Epithelial cell of proximal tubule (primary cell): ENCODE measurements at places on chromosomes 12 and 14. TPM values are rescaled to one million over a fixed set of nuclear protein-coding genes. Genes with fewer than 3 reads are reported as not detected.
A peak's percentile ranks its signal among the peaks of the same experiment; 100 is the strongest.

The FITM1 gene
- total RNA-seq, result not detected in 2 replicates

GRCh38 chr12:22287776-22288621, 46.5 kb downstream of the ST8SIA1 start:
- no peak for DNase-seq

GRCh38 chr12:6547987-6548386, 7.9 kb downstream of the IFFO1 start:
- DNase-seq, result no peak

DNA sequence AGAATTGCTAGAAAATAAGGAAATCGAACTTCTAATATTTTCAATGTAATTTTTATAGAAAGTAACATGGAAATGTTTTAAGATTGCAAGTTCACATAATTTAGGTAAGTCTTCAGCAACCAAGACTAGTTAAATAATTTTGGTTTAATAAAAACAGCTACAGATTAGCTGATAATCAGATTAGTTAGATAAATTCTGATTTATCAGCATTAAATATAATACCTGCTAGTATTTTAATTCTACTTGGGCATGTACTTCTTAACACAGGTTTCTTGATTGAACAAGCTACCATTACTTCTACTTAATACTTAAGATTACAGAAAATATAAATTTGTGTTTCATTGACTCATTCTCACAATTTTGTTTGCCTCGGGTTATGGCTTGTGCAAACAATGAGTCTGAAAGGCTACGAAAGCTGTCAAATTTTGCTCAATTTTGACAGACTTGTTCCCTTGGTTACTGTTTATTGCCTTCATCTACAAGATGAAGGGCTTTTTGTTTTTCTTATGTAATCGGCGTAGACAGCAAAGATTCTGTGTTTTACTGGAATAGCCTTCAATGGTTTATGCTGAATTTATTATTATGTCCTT, 116.1 kb upstream of the NUDT4 start:
- DNase-seq, result no peak

GRCh38 chr14:96705422-96706092, 91.6 kb upstream of the VRK1 start:
- no peak for DNase-seq

GRCh38 chr14:67641902-67642749, 22.4 kb downstream of the ARG2 start:
- DNase-seq, result no peak

The TAS2R31 gene
- 0.65 TPM in 1 of 2 replicates, not detected in the other for total RNA-seq

- no peak for DNase-seq
Measured at GRCh38 chr14:39033371-39033770, 69.7 kb downstream of the SEC23A start.

DNA sequence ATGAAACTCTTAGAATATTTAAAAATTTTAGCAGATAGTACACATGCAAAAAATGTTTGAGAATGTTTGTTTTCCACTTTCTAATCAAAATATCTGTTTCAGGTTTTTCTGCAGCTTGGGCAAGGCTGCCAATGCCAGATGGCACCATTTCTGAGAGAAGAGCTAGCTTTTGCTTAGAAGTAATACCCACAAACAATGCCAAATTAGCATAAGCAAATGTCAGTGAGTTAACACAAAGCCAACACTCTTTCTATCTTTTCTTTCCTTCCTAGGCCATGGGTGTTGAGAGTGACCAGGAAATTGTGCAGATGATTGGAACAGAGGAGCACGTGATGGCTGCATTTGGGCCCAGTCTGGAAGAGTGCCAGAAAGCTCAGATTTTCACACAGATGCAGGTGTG, 35.2 kb downstream of the POLR3B start:
- DNase-seq, result no peak

DNA sequence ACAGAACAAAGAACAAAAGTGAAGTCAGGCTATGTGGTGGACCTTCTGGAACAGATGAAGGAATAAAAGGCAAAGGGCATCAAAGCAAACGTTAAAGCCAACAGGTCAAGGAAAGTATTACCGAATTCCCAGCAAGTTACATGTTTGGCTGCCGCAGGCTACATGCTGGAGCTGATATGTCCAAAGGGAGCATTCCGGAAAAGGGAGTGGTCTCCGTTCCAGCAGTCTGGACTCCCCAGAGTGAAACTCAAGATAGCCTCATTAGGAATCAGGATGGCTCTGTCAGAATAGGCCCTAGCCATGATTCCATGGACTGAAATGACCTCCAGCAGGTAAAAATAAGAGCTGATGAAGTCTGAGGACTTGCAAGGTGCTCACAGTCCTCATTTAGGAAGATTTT, 379.8 kb upstream of the PRICKLE1 start:
- no peak for DNase-seq

The MANSC4 gene
- not detected in 2 replicates for total RNA-seq

The OR4Q2 gene
- not detected in 2 replicates for total RNA-seq

- peak; percentile 52 for DNase-seq
Measured at GRCh38 chr14:64788706-64789105, 84.5 kb downstream of the PLEKHG3 start.

- DNase-seq, result no peak
Measured at GRCh38 chr12:49800421-49801140, 27.6 kb downstream of the NCKAP5L start.

The AKT1 gene
- total RNA-seq, result 162 and 203 TPM in 2 replicates

The CLEC14A gene
- total RNA-seq, result 0.43 TPM in 1 of 2 replicates, not detected in the other

GRCh38 chr12:20805921-20806320, 4.6 kb upstream of the SLCO1B3 start:
- DNase-seq, result no peak

DNA sequence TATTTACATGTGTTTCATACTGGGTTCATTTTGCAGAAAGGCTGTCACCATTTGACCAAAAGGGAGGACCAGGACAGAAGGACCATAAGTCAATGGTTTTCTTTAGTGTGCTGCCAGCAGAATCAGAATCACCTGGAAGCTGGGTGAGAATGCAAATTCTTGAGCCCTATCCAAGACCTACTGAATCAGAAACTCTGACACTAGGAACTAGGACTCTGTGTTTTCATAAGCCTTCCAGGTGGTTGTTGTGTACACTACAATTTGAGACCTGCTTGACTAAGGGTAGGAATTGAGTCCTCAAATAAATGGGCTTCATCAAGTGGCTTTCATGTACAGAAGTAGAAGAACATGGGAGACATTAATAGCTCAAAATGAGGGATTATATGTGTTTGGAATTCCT, 32.2 kb downstream of the PDE6H start:
- no peak for DNase-seq

DNA sequence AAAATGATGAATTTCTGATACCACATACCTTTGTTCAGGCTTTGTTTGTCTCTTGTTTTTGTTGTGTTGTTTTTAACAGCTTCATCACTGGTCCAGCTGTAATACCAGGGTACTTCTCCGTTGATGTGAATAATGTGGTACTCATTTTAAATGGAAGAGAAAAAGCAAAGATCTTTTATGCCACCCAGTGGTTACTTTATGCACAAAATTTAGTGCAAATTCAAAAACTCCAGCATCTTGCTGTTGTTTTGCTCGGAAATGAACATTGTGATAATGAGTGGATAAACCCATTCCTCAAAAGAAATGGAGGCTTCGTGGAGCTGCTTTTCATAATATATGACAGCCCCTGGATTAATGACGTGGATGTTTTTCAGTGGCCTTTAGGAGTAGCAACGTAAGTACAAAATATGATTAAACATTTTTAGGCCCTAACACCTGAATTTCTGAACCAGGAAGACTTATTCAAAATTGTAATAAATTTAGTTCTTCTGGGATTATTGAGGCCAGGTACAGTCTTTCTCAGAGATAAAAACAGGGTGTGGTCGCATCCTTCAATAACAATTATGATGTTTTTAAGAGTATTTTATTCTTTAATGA, 22.4 kb downstream of the RXYLT1 start:
- no peak for DNase-seq

DNA sequence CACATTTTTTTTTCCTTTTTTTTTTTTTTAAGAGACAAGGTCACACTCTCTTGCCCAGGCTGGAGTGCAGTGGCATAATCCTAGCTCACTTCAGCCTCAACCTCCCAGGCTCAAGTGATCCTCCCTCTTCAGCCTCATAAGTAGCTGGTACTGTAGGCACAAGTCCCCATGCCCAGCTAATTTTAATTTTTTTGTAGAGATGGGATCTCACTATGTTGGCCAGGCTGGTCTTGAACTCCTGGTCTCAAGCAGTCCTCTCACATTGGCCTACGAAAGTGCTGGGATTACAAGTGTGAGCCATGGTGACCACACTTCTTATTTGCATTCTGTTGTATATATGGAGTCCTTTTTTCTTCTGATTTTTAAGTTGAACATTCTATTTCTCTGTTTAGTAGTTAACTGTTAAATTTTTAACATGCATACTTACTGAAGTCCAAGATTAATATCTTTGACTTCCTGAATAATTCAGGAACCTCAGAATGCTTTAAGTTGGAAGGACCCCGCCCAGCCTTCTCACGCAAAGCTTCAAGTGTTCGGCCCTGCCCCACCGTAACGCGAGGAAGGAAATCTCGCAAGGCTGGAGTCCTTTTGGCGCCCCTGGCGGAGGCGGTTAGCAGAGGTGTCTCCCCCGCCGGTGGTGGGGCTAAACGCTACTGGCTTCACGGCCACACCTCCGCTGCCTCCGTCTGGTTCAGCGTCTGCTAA, 21.6 kb downstream of the SPATS2 start:
- DNase-seq, result no peak

- DNase-seq, result no peak
Measured at GRCh38 chr12:117093431-117093830, 5.8 kb downstream of the TESC start.

The ESPL1 gene
- 32.0 and 40.1 TPM in 2 replicates for total RNA-seq
